Prostate gland (tissue), 2 donors: ENCODE measurements at places on chromosomes 13 and 19. TPM values are rescaled to one million over a fixed set of nuclear protein-coding genes. Genes with fewer than 3 reads are reported as not detected.

- no peaks in the 10 kb centered on the region for H3K27me3 ChIP-seq
- no peak for DNase-seq
- no peaks in the 10 kb centered on the region for H3K4me1 ChIP-seq
- H3K4me3 ChIP-seq: no peak overlapping the region
These were observed 12.8 kb downstream of the ZNF546 start for GRCh38 chr19:40009674-40010073.

GRCh38 chr13:48505597-48506091 is 27.2 kb downstream of the RCBTB2 start:
- peak overlapping the region; percentile 72 for H3K27ac ChIP-seq
- peak; percentile 46 for DNase-seq
- no peaks in the 10 kb centered on the region for H3K4me1 ChIP-seq
- H3K4me3 ChIP-seq: no peak overlapping the region
- H3K36me3 ChIP-seq: no peaks in the 10 kb centered on the region

DNA sequence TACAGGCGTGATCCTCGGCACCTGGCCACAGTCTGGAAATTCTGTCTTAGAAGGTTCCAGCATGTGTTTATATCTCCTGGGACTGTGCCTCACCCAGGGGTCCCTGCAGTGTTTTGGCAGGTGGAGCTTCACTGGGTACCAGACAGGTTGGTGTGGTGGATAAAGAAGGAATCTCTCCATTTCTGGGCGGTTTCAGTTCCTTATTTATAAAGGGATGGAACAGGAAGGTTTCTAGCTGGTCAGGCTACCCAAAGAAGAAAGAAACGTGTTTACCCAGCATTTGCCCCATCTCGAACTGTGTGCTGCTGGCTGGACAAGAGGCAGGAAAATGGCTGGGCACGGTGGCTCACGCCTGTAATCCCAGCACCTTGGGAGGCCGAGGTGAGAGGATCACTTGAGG is 9.8 kb downstream of the PNPLA6 start:
- DNase-seq: no peak
- no peak overlapping the region for H3K27ac ChIP-seq
- peaks cover 18% of the 10 kb centered on the region for H3K36me3 ChIP-seq
- H3K4me3 ChIP-seq: no peak overlapping the region

The MBNL2 gene
- 59.1 TPM for total RNA-seq

The GIPR gene
- 4.9 TPM for total RNA-seq

DNA sequence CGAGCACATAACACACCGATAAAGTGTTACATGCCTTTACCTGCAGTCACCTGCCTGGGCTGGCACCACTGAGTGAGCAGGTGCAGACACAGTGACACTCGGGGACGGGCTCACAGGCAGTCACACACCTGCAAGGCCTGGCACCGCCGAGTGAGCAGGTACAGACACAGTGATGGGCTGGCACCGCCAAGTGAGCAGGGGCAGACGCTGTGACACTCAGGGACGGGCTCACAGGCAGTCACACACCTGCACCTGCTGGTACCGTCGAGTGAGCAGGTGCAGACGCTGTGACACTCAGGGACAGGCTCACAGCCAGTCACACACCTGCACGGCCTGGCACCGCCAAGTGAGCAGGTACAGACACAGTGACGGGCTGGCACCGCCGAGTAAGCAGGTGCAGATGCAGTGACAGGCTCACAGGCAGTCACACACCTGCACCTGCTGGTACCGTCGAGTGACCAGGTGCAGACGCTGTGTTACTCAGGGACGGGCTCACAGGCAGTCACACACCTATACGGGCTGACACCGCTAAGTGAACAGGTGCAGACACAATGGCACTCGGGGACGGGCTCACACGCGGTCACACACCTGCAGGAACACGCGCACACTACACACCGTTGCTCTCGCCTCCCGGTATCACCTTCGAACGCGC is 470 bp downstream of the ZNF835 start:
- no peaks in the 10 kb centered on the region for H3K4me1 ChIP-seq
- no peak overlapping the region for H3K27ac ChIP-seq
- H3K4me3 ChIP-seq: peak overlapping the region; percentile 40
- no peak for DNase-seq

- DNase-seq: no peak
- no peaks in the 10 kb centered on the region for H3K36me3 ChIP-seq
- no peaks in the 10 kb centered on the region for H3K27me3 ChIP-seq
- H3K4me1 ChIP-seq: no peaks in the 10 kb centered on the region
- no peak overlapping the region for H3K27ac ChIP-seq
These were observed 1318.5 kb downstream of the PCDH9 start for GRCh38 chr13:65911546-65912193.

DNA sequence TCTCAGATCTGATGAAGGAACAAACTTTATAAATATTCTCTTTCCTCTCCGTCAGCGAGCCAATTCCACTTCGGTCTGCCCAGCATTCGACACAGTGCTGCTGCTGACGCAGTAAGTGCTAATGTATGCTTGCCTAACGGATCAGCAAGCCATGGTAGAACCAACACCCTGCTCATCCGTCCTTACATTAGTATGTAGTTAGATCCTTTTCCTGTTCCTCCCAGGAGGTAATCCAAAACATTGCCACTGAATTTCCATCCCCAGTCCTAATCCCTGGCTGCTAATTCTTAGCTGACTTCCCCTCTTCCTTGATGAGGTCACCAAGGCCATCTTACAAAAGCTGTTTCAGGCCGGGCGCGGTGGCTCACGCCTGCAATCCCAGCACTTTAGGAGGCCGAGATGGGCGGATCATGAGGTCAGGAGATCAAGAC is 88.0 kb downstream of the STARD13 start:
- DNase-seq: no peak
- H3K4me3 ChIP-seq: no peak overlapping the region
- H3K36me3 ChIP-seq: no peaks in the 10 kb centered on the region
- peak overlapping the region; percentile 46 for H3K27ac ChIP-seq

The FBXO27 gene
- total RNA-seq: 26.4 TPM

DNA sequence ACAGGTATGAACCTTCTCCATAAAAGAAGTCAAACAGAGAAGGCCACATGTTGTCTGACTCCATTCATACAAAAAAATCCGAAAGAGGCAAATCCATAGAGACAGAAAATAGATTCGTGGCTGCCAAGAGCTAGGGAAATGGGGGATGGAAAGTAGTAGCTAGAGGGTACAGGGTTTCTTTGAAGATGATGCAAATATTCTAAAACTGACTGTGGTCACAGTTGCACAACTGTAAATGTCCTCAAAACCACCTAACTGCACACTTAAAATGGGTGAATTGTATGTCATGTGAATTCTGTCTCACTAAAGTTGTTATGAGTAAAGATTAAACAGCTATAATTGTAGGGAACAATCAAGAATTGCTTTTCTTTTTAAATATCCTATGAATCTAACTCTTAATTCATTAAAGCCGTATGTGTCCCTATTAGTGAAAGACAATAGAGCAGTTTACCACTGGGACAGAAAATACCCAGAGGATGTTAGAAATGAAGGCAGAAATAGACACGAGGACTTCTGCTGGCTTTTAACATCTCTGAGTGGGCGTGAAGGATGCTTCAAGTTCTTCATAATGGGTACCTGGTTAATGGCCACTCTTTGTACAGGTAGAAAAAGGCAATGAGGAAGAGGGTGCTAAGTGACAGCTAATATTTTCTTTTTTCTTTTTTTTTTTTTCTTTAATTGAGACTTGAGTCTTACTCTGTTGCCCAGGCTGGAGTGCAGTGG is 21.2 kb downstream of the INSR start:
- H3K27ac ChIP-seq: no peak overlapping the region
- no peak overlapping the region for H3K4me3 ChIP-seq
- H3K27me3 ChIP-seq: no peaks in the 10 kb centered on the region
- no peaks in the 10 kb centered on the region for H3K36me3 ChIP-seq
- DNase-seq: no peak

- H3K36me3 ChIP-seq: no peaks in the 10 kb centered on the region
- H3K27ac ChIP-seq: no peak overlapping the region
- no peaks in the 10 kb centered on the region for H3K4me1 ChIP-seq
- H3K27me3 ChIP-seq: no peaks in the 10 kb centered on the region
These were observed 981.5 kb downstream of the DIAPH3 start for GRCh38 chr13:59182241-59182640.

The RFC3 gene
- total RNA-seq: 16.3 TPM

DNA sequence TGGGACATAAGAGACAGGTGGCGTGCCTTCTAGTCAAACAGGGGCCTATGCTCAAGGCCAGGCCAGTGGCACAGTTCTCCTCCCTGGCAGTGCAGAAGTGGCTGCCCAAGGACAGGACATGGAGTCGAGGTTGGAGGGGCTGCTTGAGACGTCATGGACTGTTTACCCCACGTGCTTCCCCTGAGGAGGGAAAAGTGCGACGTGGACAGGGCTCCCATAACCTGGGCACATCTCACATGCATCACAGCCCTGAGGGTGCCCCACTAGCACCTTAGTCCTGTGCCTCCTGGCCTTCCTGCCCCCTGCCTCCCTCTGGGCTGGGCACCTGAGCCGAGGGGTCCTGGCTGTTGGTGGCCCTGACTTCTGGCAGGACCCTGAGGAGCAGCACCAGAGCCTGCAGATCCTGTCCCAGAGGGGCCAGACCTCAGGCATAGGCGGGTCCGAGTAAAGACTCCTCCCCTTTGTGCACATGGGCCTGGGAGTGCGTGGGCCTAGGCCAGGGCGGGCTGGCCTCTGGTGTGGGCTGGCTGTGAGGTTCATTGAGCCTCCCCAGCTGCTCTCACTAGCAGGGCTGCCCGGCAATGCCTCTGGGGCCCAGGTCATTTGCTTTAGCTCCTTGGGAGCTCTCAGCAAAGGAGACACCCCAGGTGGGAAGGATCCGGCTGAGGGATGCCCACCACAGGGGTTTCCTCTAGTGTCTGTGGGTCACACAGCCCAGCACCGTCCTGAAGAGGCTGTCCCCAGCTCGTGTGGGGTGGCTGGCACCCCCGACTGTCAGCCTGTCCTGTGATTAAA is 65.7 kb downstream of the CEBPG start:
- no peaks in the 10 kb centered on the region for H3K36me3 ChIP-seq
- no peak overlapping the region for H3K4me3 ChIP-seq
- no peak overlapping the region for H3K27ac ChIP-seq
- H3K4me1 ChIP-seq: no peaks in the 10 kb centered on the region
- no peaks in the 10 kb centered on the region for H3K27me3 ChIP-seq
- no peak for DNase-seq

DNA sequence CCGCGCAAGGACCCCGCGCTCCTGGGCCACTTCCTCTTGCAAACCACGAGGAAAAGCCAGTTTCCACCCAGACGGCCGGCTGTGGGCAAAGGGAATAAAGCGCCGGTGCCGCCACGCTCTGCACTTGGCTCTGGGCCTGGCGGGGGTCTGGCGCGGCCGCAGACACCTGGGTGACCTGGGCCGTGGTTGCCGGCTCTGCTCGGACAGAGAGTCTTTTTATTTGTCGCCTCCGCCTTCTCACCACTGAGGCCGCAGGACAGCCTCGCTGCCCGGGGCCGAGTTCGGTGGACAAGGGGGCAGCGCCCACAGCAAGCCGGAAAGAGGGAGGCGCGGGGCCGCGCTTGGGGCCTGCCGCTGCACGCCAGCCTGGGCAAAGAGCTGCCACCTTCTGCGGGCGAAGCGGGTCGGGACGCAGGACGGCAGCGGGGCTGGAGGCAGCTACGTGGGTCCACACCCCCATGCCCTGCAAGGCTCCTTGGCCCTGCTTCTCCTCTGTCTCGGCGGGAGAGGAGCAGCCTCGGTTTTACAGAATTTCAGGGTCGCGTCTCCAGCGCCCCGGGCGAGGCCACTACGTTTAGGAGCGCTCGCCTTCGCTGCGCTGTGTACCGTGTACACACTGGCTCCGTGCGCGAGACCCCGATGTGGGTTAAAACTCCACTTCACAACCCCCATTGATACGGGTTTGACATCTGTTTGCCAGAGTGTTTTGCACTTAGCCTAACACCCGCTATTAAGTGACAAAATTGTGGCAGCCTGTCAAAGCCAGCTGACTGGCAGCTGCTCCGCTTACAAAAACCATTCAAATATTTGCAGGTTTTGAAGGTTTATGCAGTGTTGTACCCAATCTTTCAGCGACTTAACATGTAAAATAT is 13.0 kb upstream of the SOX1 start:
- no peaks in the 10 kb centered on the region for H3K36me3 ChIP-seq
- no peaks in the 10 kb centered on the region for H3K4me1 ChIP-seq
- DNase-seq: no peak
- no peak overlapping the region for H3K27ac ChIP-seq

The TPTE2 gene
- total RNA-seq: not detected

GRCh38 chr13:96159725-96160124 is 69.8 kb downstream of the HS6ST3 start:
- H3K4me1 ChIP-seq: no peaks in the 10 kb centered on the region
- no peak overlapping the region for H3K4me3 ChIP-seq
- no peaks in the 10 kb centered on the region for H3K27me3 ChIP-seq
- no peak overlapping the region for H3K27ac ChIP-seq

- peak; percentile 9 for DNase-seq
These were observed 441.6 kb downstream of the TDRD3 start for GRCh38 chr13:60838581-60838980.

- H3K4me3 ChIP-seq: no peak overlapping the region
- H3K36me3 ChIP-seq: no peaks in the 10 kb centered on the region
- DNase-seq: no peak
- no peaks in the 10 kb centered on the region for H3K27me3 ChIP-seq
These were observed 13.6 kb downstream of the COL4A2 start for GRCh38 chr13:110320645-110321044.

DNA sequence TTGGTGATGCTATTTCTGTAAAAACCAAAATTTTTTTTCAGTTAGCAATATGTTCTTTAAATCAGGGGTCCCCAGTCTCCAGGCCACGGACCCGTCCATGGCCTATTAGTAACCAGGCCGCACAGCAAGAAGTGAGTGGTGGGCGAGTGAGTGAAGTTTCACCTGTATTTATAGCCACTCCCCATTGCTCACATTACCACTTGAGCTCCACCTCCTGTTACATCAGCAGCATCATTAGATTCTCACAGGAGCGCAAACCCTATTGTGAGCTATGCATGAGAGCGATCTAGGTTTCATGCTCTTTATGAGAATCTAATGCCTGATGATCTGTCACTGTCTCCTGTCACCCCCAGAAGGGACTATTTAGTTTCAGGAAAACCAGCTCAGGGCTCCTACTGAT is 58.9 kb upstream of the SLC7A1 start:
- H3K27me3 ChIP-seq: no peaks in the 10 kb centered on the region
- no peak for DNase-seq
- H3K27ac ChIP-seq: no peak overlapping the region
- no peak overlapping the region for H3K4me3 ChIP-seq
- no peaks in the 10 kb centered on the region for H3K36me3 ChIP-seq
- H3K4me1 ChIP-seq: no peaks in the 10 kb centered on the region
